ENCODE measurements at places on chromosomes 6 and 20.

DNA sequence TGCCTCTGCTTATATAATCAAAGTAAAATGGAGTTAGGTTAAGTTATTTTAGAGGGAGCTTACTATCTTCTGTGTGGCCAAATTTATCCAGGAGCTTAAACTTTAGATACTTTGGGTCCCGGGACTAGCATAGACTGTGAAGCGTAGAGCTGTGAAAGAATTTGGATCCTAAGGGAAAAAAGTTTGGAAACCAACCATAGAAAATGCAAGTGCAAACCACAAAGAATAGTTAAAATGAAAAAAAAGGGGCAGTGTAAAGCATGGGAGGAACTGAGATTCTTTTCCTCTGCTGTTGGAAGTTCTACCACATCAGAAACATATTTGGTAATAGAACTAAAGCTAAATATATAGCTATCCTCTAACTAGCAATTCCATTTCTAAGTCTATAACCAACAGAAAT, 232.2 kb upstream of the FLRT3 start:
- DNase-seq, result no peak

GRCh38 chr20:24773168-24773567, 175.9 kb upstream of the CST7 start:
- no peak for DNase-seq

- DNase-seq, result no peak
Observed at GRCh38 chr20:15563836-15564235, 1009.4 kb downstream of the KIF16B start.

GRCh38 chr6:149450679-149451375, 34.0 kb downstream of the ZC3H12D start:
- no peak for DNase-seq

DNA sequence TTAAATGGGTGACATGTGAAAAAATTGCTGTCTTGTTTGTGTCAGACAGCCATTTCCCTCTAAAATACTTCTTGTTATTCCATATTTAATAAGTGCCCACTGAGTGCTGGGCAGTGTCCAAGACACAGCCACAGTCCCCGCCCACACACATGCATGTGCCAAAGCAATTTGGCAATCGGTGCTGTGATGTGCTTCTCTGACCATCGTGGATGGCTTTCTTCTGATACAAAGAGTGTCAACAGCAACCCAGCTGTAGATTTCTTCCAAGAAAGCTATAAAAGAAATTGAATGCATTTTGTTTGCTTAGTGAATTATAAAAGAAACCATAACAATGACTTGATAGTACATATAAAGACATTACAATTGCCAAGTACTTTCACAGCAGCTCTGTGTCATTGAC, 140.5 kb upstream of the ATXN1 start:
- no peak for DNase-seq

- DNase-seq, result no peak
Observed at GRCh38 chr20:23118144-23118543, 32.0 kb upstream of the CD93 start.

DNA sequence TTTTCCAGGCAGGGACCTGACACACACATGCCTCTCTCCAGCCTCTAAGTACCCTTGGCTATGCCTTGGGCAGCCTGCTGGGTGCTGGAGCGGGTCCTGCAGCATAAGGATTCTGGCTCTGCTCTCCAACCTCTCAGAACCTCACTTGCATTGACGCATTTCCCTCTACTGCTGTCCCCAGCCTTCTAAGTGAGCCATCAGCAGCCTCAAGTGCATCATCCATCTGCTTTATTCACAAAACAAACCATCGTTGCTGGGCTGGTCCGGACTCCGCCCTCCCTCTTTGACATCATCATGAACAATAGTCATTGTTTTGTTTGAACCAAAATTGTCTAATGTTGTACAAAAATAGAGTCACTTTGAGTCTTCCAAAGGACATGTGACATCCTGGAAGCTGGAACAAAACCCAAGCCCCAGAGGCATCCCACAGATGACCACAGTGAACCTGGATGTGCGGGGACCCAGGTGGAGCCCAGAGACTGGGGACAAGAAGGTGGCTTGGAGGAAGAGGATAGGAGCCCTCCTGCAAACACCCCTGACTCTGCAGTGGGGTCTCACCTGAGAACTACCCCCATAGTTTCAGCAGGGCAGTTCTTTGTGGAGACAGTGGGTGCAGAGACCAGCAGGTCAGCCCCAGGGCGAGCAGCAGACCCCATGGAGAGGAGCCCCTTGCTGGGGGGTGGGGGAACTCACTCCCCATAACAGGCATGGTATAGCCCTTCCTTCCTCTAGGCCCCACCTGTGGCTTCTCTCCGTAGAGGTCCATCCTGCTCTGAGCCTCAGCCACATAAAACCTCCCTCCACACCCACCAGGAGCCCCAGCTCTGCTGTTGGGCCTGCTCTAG, 230.1 kb downstream of the SYNDIG1 start:
- DNase-seq, result peak; percentile 2

DNA sequence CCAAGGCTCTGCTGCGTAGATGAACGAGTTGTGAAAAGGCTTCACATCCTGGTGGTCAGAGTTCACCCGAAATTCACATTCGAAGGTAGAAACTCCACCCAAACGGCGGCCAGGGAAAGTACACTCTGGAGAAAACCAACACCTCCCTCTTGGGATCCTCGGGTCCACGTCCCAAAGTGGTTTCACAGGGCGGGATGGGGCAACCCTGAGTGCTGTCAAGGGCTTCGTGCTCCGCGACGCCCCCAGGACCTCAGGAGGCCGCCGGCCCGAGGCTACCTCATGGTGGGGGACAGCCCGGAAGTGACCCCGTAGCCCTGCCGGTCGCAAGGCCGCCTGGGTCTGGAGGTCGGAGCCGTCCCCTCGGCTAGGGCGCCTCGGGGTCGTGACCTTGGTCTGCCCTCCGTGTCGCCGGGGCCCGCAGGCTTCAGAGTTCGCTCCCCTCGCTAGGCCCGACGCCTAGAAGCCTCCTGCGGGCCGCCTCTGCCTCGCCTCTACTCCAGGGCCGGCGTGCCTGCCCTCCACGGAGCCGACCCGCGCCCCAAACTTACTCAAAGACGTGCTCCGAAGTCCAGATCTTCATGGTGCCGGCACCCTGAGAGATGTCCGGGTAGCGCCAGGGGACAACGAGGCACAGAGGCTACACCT, at the start of gene PRELID3B:
Gene PRELID3B, minus strand, starts transcription at position 636 of the 645 bp plus-strand sequence. Its CDS starts 56 bp downstream, at position 580.
- peak; percentile 44 for DNase-seq

DNA sequence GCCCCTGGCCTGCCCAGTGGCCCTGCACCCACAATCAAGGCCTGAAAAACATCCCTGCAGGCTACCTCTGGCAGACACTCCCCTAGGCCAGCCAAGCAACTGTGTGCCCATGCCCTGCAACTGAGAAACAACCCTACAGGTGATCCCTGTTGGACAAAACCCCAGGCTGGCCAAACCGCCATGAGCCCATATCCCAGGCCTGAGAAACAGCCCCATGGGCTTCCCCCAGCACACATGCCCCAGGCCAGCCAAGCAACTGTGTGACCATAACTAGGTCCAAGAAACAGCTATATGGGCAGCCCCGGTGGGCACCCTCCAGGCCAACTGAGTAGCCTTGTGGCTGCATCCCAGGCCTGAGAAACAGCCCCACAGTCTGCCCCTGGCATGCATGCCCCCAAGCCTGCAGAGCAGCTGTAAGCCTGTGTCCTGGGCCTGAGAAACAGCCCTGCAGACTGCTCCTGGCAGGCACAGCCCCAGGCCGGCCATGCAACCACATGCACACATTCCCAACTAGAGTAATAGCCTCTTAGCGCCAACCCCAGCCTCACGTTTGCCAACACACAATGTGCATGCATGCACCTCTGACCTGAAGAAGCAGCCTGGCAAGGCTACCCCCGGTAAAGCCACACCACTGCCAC, 41.0 kb upstream of the SRSF6 start:
- DNase-seq, result no peak

- no peak for DNase-seq
Observed at GRCh38 chr6:121205569-121205968, 128.7 kb downstream of the TBC1D32 start.

DNA sequence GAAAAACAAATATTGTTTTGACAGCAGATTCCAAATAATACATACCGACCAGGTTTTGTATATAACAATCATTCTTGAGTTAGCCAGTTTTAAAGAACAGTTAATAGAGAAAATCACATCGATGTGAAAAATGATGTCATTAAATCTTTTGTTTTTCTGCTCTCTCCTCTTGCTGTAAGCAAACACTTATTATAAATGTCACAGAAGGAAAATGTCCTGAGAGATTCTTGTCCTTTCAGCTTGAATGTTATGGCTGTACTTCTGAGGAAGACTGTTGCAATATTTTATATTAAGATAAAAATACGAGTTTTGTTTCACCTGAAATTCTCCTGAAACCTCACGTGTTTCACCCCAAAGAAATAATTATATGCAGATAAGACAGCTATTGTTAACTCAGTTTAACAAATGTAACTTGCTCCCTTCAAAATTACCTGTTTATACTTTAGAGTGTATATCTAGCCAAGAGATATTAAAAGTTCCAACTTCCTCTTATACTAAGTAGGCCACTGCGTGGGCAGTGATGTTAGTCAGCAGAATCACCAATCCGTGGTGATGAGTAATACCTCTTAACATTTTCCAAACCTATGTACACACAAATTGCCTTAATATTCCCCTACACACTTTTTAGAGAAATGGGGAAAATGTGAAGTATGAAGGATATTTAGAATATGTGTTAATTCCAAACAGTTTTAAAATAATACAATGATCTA, 1111.4 kb upstream of the CITED2 start:
- DNase-seq, result no peak

GRCh38 chr6:139126255-139126654, 8.6 kb upstream of the HECA start:
- DNase-seq, result no peak

DNA sequence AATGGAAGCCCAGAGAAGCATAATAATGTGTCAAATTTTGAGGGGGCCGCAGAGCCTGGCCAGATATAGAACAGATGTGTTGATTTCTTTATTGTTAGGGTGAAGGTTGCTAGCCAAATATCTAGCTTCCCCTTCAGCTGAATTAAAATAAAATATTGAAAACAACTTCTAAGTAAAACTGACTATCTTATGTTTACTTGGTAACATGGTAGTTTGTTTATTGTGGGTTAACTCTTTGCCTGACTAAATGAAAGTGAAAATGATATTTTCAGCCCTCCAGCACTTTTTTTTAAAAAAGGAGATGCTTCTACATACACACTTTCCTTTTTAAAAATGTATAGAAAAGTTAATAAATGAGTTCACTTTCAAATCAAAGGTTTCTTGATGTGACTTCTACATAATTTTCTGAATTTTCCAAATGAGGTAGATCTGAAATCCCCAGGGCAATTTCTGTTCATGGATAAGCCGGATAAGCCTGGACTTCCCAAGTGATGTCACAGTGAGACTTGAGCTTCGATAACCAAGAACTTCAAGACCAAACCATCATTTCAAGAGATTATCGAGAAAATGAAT, 172.1 kb upstream of the OLIG3 start:
- DNase-seq, result no peak

DNA sequence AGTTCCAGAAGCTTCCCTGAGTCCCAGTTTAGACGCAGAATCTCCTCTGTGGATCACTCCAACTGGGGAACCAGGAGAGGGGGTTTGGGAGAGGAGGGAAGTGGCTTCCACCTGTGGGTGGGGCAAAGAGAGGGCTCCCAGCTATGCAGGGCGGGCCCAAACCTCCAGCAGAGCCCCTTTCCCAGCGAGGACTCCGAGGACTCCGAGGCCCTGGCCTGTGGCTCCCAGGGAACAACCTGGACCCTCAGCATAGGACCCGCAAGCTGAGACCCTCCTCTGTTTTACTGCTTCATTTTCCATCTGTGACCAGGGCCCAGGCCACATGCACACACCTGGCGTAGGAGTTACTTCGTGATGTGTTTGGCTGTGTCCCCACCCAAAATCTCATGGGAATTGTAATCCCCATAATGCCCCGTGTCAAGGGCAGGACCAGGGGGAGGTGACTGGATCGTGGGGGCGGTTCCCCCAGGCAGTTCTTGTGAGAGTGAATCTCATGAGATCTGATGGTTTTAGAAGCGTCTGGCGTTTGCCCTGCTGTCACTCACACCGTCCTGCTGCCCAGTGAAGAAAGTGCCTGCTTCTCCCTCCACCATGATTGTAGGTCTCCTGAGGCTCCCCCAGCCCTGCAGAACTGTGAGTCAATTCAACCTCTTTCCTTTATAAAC, 27.9 kb downstream of the NTSR1 start:
- DNase-seq, result no peak

DNA sequence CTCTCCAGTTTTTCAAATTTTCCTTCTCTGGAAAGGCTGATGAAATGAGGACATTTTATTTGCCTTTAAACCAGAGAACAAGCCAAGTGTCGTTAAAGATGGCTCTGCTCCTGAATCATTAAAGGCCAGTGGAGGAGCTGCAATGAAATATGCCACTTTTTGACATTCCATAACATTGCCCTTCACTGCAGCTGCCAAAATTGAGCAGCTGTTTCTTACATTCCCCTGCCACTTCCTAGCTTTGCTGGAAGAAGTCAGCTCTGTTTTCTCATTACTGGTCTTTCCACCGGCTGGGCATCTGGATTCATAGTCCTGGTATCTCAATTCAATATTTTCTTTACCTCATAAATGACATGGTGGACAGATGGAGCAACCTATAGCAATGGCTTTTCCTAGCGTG, 45.5 kb upstream of the NRN1 start:
- no peak for DNase-seq

DNA sequence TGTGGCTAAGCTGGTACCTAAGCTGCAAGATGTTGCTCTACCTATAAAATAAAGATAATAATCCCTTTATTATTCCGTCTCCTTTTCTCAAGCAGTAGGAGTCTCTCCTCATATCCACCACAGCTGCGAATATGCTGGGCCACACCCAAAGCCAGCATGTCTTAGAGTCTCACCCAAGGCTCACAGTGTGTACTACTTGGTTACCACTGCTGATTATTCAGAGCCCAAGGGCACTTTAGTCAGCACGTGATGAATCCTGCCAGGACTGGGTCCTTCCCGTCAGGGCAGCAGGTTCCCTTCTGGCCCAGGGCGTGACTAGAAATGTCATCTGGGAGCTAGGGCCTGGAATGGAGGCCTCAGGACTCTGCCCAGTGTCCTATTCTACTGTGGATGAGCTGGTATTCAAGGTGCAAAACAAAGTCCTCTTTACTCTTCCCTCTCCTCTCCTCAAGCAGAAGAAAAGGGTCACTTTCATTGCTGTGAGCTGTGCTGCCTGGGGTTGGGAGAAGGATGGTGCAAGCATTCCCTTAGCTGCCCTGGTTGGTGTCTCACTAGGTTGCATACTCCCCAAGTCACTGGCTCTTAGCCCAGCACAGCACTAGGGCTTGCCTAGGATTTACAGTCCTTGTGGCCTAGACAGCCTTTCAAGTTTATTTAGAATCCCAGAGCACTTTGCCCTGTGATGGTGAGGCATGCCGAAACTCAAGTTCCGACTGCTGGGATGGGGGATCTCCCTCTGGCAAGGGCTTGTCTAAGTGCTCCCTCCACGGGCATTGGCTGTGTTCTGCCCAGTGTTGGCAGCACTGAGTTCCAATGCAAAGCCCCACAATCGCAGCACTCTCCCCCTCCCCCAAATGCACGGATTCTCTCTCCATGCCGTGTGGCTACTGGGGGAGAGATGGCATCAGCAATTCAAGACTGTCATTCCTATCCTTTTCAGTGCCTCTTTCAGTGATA, 320.2 kb downstream of the BTBD9 start:
- no peak for DNase-seq

GRCh38 chr20:35823937-35824336, 52.1 kb downstream of the PHF20 start:
- DNase-seq, result no peak

GRCh38 chr6:149899926-149900619, 2.2 kb upstream of the RAET1E start:
- DNase-seq, result no peak

Measured in DND-41 (cell line).